Stimulated activated CD8-positive, alpha-beta memory T cell treated with anti-CD3 and anti-CD28 coated beads, Interleukin-15, amount 100 ng/mL, for 24 hours (primary cell): ENCODE measurements at places on chromosomes 7 and 10.
A peak's percentile ranks its signal among the peaks of the same experiment; 100 is the strongest.

DNA sequence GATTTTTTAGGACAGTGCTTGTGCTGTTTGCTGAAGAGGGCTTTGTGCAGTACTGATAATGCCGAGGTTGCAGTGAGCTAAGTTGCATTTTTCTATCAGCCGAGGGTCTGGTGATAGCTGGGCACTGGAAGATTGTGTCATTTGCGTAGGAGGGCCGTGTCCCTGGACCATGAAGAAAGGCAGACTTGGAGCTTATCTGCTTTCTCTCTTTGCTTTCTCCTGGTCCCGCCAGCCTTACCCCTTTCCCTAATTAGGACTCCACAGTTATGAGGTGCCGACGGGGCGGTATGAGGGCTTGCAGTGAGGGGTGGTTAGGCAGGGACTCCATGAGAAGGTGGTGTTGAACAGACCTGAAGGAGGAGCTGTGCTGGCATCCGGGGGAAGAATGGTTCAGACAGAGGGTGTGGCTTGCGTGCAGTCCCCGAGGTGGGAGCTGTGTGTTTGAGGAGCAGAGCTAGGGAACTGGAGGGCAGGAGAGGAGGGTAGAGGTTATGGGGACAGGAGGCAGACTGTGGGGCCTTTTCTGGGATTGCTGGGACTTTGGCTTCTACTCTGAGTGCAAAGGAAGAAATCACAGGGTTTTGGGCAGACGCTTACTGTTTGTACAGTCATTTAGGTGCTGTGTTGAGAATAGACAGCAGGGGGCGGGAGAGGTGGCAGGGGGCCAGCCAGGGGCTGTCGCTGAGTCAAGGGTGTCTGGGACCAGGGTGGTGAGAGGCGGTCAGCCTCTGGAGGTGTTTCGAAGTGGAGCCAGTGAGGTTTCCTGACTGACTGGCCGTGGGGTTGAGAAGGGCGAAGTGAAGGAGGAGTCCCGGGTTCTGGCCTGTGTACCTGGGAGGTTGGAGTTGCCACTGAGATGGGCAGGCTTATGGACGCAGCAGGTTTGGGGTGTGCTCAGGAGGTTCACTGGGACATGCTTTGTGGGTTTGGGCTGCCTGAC lies 43.4 kb downstream of the PRF1 start:
- peak; percentile 44 for DNase-seq

GRCh38 chr7:135716677-135717238 lies 11.2 kb downstream of the SLC13A4 start:
- DNase-seq = no peak

DNA sequence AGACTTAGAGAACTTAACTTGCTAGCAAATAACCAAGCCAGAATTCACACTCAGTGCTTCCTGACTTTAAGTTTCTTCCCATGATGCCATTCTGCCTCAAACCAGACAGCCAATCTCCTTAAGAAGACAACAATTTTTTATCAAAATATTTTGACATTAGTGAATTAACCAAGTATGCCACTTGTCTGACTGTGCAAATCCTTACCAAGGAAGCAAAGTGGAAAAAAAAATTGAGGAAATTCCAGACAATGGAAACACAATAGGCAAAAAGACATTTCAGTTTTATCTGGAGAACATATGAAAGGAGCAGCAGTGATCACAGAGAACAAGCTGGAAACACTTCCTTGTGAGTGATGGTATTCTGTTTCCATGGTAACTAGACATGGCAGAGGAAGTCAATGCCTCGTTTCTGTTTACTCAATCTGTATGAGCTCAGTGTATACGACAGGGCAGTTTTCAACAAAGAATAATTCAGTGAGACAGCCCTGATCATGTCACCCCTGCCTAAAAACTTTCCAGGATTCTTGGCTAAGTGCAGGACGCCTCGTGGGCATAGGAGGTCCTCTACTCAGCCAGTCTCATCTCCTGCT lies 114.2 kb downstream of the DYNC1I1 start:
- DNase-seq = no peak

GRCh38 chr7:28430616-28431015 lies 18.3 kb downstream of the CREB5 start:
- DNase-seq = no peak

GRCh38 chr7:137142376-137142775 lies 201.2 kb downstream of the PTN start:
- no peak for DNase-seq

- no peak for DNase-seq
Measured at GRCh38 chr7:138869353-138869752, 71.4 kb upstream of the ATP6V0A4 start.

GRCh38 chr10:114350751-114351150 lies 53.6 kb downstream of the AFAP1L2 start:
- DNase-seq = no peak

GRCh38 chr7:137903382-137904169 lies 56.8 kb upstream of the DGKI start:
- peak; percentile 6 for DNase-seq

DNA sequence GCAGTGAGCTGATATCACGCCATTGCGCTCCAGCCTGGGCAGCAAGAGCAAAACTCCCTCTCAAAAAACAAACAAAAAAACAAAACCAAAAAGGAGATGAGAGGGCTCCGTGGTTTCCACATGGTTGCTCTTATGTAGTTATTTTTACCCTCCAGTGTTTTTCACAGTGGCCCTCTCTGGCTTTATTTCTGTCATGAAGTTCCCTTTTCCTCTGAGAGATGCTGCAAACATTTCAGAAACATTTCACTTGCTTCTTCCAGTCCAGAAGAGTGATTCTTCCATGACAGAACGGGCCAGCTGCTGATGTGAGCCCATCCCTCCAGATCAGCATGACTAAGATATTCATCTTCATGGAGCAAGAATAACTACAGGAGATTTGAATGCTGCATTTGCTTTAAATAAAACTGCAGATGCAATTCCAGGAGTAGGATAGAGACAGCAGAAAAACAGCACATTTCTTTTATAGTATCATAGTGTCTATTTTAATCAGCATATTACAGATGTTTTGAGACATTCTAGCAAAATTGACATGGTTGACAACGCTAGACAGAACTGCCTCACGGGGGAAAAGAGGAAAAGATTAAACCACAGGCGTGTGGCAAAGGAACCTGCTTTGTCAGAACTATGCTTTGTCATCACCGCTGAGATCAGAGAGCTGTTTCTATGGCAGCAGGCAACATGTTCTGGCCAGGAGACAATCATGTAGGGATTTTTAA lies 40.3 kb downstream of the NRCAM start:
- DNase-seq = no peak

- no peak for DNase-seq
Measured at GRCh38 chr7:888081-889024, 12.0 kb downstream of the GET4 start.

DNA sequence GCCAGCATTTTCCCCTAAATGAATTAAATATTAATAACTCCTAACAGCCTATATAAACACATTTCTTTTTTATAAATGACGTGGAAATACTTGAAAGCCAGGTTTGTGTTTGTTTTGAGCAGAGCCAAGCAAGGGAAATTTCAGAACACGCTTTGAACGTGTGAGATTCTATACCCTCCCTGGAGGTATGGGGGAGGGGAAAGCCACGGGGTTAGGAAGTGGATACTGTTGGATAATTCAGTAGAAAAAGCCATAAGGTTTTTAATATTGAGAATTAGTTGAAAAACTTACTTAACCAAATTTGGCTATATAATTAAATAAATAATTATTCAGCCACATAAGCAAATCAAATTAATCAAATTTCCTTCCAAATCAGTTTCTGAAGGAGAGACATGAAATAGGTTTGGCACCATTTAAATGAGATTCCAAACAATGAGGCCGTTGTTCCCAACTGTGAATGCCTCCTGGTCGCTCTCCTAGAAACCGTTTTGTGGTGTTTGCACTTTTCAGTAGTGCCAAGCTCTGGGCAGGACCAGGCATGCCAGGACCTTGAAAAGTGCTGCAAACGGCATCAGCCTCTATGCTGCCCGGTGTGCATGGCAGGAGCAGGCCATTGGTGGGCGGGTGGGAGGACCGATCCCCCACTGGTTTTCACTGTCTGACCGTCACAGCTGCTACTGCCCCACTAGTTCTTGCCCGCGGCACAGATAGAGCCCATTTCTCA lies 88.1 kb downstream of the SEPTIN14 start:
- no peak for DNase-seq

GRCh38 chr10:35696392-35697287 lies 54.5 kb upstream of the FZD8 start:
- DNase-seq = no peak

GRCh38 chr7:134470864-134471263 lies 12.0 kb upstream of the AKR1B1 start:
- DNase-seq = no peak

DNA sequence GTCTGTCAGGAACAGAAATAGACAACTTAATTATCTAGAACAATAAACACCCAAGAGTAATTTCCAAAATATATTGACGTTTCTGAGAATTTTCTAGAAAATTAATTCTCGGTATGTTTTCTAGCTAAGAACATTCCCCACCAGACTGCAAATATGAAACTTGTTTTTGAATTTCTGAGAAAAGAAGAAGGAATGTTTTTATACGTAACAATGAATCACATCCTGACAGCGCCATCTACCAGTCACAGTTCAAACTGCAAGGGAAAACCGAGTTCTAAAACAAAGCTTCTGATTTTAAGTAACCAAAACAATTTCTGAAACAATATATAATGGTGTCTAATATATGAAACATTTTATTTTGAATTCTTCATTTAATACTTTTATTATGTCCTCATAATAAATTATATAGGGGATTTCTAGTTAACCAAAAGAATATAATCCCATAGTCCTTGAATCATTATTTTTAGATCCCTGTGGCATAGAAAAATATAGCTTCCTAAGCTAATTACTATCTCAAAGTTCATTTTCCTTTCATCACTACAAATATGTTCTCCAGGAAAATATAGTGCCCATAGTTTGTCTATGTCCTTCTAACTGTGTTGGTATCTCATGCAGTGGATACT lies 34.5 kb upstream of the MEOX2 start:
- no peak for DNase-seq

GRCh38 chr7:17242504-17242903 lies 55.9 kb upstream of the AHR start:
- DNase-seq = no peak

GRCh38 chr7:85833066-85833465 lies 646.2 kb upstream of the SEMA3D start:
- no peak for DNase-seq

- no peak for DNase-seq
Measured at GRCh38 chr10:78772986-78773530, 295.7 kb upstream of the ZMIZ1 start.

- DNase-seq = no peak
Measured at GRCh38 chr7:4030346-4030950, 651.6 kb upstream of the FOXK1 start.

DNA sequence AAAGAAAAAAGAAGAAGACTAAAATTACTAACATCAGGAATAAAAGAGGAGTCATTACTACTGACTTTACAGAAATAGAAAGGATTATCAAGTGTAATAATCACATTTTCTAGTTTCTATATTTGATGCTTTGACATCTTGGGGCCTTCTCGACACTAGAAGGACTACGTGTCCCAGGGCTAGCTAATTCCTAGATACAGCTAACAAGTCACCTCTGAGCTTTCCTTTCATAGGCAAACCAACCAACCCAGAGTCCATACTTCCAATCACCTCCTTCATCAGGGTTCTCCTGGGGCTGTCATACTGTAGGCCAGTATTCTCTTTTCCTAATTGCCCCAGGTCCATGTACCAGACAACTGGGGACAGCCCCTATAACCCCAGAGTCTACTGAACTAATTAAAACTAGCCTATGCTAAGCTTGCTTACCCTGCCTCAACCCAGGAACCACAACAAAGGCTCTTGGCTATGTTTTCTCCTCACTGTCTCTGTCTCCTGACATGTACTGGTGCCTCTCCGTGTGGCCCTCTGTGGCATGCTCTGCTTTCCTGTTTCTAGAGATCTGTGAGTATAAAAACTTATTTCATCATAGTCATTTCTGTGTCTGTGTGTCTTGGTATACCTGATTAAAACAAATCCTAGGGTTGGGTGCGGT lies 6.7 kb upstream of the PARP12 start:
- DNase-seq = no peak

- no peak for DNase-seq
Measured at GRCh38 chr7:47788083-47788482, 160.2 kb downstream of the PKD1L1 start.

- no peak for DNase-seq
Measured at GRCh38 chr10:16559236-16559773, 37.6 kb upstream of the C1QL3 start.

DNA sequence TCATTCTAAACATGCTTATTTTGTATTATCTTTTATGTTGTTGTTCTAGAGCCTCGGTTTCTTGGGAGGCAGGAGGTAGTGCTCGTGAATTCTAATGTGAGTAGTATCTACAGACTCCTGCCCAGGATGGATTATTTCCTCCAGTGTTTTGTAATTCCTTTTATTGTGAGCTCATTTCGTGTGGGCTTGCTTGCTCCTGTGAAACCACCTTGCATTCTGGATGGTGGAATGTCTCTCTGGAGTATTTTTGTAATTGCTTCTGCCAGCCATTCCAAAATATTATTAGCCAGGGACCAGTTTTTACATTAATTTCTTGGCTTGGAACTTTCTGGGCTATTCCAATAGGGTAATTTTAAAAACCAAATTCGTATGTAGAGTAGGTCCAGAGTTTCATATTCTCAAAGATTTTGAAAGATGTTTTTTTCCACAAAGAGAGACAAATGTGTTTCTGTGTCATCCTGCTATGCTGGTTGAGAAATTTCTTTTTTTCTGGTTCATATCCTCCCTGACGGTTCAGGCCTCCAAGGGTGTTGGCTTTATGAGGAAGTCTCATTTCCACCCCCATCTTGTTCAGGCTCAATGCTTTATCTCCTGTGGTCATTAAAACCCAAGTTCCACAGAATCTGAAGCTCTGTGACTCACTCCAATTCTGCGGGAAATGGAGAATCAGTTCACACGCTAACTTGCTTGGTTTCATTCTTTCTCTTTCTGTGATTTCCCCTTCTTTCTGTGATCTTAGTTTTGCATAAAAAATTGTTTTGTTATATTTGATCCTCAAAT lies 41.7 kb upstream of the CALD1 start:
- DNase-seq = no peak

- no peak for DNase-seq
Measured at GRCh38 chr10:110601581-110601980, 34.1 kb downstream of the SMC3 start.

DNA sequence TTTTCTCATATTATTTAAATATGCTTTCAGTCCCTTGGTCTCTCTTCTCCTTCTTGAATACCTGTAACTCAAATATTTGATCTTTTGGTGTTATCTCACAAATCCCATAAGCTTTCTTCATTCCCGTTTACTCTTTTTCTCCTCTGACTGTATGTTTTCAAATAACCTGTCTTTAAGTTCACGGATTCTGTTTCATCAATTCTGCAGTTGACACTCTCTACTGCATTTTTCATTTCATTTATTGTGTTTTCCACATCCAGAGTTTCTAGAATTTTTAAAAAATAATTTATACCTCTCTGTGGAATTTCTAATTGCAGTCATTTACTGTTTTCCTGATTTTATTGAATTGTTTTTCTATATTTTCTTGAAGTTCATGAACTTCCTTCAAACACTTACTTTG lies 298.4 kb downstream of the PTPRN2 start:
- no peak for DNase-seq

- DNase-seq = no peak
Measured at GRCh38 chr10:26485150-26485941, 47.2 kb downstream of the APBB1IP start.

- no peak for DNase-seq
Measured at GRCh38 chr7:15085366-15085765, 182.8 kb upstream of the DGKB start.
